H9 (cell line): ENCODE measurements at places on chromosomes 6 and 20. TPM values are rescaled to one million over a fixed set of nuclear protein-coding genes. Genes with fewer than 3 reads are reported as not detected.

DNA sequence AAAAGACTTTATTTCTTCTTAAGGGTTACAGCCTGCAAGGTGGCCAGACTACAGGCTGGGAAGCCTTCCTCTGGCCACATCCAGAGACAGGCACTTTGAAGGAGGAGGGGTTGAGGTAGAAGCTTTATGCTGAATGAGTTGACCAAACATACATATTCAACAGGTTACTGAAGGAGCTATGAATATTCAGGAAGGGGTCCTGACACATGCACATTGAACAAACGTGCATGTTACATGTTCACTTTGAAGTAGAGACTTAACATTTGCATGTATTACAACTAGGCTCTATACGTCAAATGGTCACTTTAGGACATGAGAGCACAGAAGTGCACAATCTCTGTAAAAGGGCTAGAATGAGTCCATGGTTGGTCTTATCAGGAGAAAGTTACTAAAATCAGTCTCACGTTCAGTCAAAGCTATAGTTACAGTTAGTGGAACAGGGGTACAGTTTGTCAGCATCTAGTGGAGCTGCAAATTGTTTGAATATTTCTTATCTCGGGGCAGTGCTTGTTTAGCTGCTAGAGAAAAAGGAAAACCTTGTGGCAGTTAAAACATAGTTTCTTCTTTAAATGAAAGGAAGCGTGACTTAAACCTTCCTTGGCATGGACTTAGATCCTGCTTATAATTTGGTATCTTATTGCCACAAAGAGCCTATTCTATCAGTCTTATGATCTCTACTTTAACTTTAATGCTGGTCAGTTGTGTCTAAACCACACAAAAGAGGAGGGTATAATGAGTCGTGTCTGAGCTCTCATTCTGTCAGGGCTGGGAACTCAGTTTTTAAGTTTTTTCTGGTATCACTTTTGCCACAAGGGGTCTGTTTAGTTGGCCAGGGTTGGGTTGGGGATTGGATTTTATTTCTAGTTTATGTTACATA is 4.6 kb upstream of the ZSCAN9 start:
- peaks cover 6% of the 10 kb centered on the region; the same call in 1 of the 2 replicates for H3K27me3 ChIP-seq
- H3K27ac ChIP-seq: no peak overlapping the region
- H3K4me3 ChIP-seq: no peak overlapping the region

DNA sequence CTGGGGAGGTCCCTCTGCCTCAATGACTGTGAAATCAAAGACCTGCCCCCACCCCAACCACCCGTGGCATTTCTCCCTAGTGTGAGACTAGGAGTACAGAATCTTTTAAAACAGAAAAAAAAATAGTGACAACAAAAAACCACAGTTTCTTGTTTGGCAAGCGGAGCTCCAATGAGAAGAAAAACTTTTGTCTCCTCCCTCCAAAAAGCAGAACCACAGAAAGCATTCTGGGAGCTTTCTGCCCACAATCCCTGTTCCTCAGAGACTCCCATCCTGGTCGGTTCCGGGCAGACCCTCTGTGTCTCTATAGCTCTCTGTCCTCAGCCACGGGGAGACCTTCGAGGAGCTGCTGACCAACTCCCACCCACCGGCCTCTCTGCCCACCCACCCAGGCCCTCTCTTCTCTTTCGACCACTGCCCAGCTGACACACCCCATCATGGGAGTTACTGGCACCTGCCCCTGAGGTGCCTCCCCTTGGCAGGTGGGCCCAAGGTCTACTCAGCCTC is 4.9 kb downstream of the PREX1 start:
- no peak for DNase-seq
- H3K36me3 ChIP-seq: no peaks in the 10 kb centered on the region
- no peak overlapping the region for H3K27ac ChIP-seq
- no peak overlapping the region for H3K4me3 ChIP-seq
- H3K27me3 ChIP-seq: peaks cover 10% of the 10 kb centered on the region

- DNase-seq: no peak
- H3K4me1 ChIP-seq: 0 out of 2 replicates have a peak, but pooled peaks cover 1% of the 10 kb centered on the region
- no peak overlapping the region for H3K4me3 ChIP-seq
- H3K27ac ChIP-seq: no peak overlapping the region
- no peaks in the 10 kb centered on the region for H3K27me3 ChIP-seq
Measured at GRCh38 chr6:36362551-36363370, 24.7 kb downstream of the ETV7 start.

GRCh38 chr20:57753332-57754164 is 43.7 kb upstream of the PMEPA1 start:
- DNase-seq: no peak
- no peaks in the 10 kb centered on the region for H3K27me3 ChIP-seq
- H3K36me3 ChIP-seq: no peaks in the 10 kb centered on the region

Gene CLVS2
- total RNA-seq: 0.15 and 0.26 TPM in 2 replicates

Gene TRIM31
- total RNA-seq: not detected in 2 replicates

Gene SOX18
- total RNA-seq: 1.6 and 2.0 TPM in 2 replicates

Gene ENPP4
- 2.9 and 3.2 TPM in 2 replicates for total RNA-seq

- peaks cover 5% of the 10 kb centered on the region; the same call in 1 of the 2 replicates for H3K36me3 ChIP-seq
- H3K4me3 ChIP-seq: no peak within 1 kb of the TSS
- H3K4me1 ChIP-seq: no peaks in the 10 kb centered on the region; the same call in 1 of the 2 replicates
- H3K27ac ChIP-seq: no peak within 1 kb of the TSS
- H3K27me3 ChIP-seq: peaks cover 3% of the 10 kb centered on the region; the same call in 1 of the 2 replicates
- DNase-seq: no peak
Measured at GRCh38 chr6:38715016-38715689, at the start of gene DNAH8. Gene DNAH8 (plus strand): TSS chr6:38715311. CDS start chr6:38722810, 7,499 bp downstream.
